Hair follicular keratinocyte (primary cell): ENCODE measurements at places on chromosomes 6 and 20. TPM values are rescaled to one million over a fixed set of nuclear protein-coding genes. Genes with fewer than 3 reads are reported as not detected.

The RGS17 gene
- 0.34 and 0.47 TPM in 2 replicates for total RNA-seq

The HDGFL1 gene
- not detected in 2 replicates for total RNA-seq

The HLA-DQA2 gene
- total RNA-seq, result not detected in 2 replicates

The CGAS gene
- 2.7 and 6.3 TPM in 2 replicates for total RNA-seq

The CALHM4 gene
- not detected in 2 replicates for total RNA-seq

The OR2H2 gene
- not detected in 2 replicates for total RNA-seq

The TOP1 gene
- total RNA-seq, result 19.1 and 19.2 TPM in 2 replicates
